ENCODE measurements at places on chromosomes 6 and 20.

- DNase-seq = no peak
These were observed 134.3 kb upstream of the CDH4 start for GRCh38 chr20:61117725-61118124.

GRCh38 chr20:63739130-63740069 is at the start of gene SLC2A4RG:
Gene SLC2A4RG, plus strand, starts transcription at chr20:63739776. Its CDS starts 137 bp downstream, at chr20:63739913.
- peak; percentile 68 for DNase-seq

GRCh38 chr20:43375591-43375990 is 82.1 kb upstream of the SRSF6 start:
- no peak for DNase-seq

DNA sequence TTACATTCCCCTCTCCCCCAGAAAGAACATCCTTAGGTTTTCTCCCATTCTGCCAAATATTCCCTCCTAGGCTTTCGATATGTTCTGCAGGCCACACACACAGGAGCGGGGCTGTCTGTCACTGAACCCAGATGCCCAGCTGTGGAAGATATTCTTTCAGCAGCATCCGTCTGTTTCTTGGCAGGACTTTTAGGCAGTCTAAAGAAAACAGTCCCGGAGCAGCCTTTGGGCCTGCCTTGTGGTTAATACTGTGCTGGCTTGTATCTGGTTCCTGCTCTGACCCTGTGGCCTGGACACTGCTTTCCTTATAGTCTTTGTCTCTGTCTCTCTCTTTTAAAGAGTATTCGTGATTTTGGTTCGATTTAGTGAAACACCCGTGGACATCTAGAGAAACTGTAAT is 94.6 kb upstream of the SUPT3H start:
- no peak for DNase-seq

- no peak for DNase-seq
These were observed 59.0 kb upstream of the THEMIS start for GRCh38 chr6:127959869-127960268.

DNA sequence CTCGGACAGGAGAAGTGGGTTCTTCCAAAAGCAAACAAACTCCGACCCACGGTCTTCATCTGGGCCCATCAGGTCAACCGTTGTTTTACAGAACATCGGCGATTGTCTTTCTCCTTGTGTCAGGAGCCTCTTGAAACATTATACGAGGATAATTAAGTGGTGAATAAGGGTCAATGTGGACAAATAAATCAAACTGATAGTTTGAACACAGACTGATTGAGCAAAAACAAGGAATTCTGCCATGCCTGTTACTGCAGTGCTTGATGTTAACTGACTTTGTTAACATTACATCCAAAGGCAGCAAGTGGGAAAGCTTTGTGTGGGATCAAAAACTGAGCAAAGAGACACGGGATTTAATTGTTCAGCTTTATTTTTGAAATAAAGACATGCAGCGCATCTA is 101.1 kb upstream of the IFNGR1 start:
- no peak for DNase-seq

GRCh38 chr6:141635621-141636020 is 497.1 kb upstream of the GJE1 start:
- DNase-seq = no peak

DNA sequence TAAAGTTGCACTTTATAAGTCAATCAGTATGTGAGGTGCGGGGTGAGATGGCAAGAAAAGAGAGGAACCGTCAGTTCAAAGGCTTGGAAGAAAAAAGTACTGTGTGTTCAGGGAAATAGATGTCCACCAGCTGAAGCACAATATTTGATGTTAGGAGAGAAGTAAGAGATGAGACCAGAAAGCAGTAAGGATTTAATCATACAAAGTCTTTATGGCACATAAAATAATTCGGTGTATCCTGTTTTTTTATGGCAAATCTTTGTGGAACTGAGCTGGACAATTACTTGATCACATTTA is 197.2 kb downstream of the FAXC start:
- DNase-seq = no peak

- no peak for DNase-seq
These were observed 121.6 kb downstream of the ARMC2 start for GRCh38 chr6:108969776-108970175.

GRCh38 chr6:44820321-44820720 is 432.8 kb downstream of the CDC5L start:
- DNase-seq = no peak

GRCh38 chr6:11835065-11835464 is 56.5 kb upstream of the ADTRP start:
- no peak for DNase-seq

Data from effector memory CD4-positive, alpha-beta T cell (primary cell).